ENCODE measurements at places on chromosomes 3 and 15.

DNA sequence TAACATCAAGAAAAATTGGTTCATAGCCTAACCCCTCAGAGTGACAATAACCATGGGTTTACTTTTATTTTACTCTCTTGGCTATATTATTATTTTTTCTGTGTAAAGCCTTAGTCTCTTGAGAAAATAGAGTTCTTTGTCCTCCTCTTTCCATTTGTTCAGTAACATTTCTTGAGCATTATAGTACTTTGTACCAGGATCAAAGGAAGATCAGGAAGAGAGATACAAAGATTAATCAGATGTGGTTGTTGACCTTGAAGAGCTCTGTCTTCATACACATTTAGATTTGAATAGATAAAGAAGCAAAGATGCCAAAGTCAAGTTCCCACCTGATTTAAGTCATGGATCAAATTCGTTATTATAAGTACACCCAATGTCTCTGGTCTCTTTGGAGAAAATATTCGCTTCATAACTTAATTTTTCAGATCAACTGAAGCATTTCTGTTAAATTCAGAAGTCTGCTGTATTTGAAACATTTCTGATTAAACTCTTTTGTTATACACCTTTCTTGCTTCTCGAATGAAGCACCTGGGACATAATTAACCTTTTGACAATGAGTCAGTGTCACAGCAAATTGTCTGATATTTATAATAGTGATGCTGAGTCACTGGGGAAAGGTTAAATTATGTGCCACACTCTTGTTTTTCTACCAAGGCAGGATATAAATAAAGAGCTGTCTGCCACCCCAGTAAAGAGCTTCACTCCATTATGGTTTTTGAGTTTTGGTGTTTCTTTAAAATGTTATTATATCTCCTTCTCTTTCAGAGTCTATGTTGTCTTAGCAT, 100.2 kb downstream of the GHSR start:
- no peak for DNase-seq

GRCh38 chr3:38805765-38806386, 10.1 kb downstream of the SCN10A start:
- DNase-seq, result no peak

- no peak for DNase-seq
Measured at GRCh38 chr3:123188058-123188457, 13.7 kb upstream of the SEC22A start.

- DNase-seq, result no peak
Measured at GRCh38 chr3:26029321-26029720, 239.4 kb downstream of the OXSM start.

DNA sequence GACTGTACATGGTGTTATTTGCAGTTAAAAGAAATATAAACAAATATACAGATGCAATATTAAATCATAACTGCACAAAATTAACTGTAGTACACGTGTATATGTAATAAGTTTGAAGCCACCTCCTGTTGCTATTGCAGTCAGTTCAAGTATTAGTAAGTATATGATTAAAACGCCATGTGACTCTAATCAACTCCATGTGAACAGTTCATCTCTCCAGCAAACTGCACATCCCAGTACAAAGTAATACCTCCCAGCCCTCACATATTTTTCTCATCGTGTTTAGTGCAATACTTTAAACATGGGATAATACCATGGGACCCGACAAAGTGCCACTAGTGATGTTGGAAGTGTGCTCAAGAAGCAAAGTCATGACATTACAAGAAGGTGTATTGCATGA, 34.6 kb downstream of the PDCD10 start:
- DNase-seq, result no peak

- DNase-seq, result no peak
Measured at GRCh38 chr3:52029053-52029452, 27.3 kb downstream of the DUSP7 start.

- DNase-seq, result no peak
Measured at GRCh38 chr15:31324186-31324585, 2.4 kb upstream of the KLF13 start.

DNA sequence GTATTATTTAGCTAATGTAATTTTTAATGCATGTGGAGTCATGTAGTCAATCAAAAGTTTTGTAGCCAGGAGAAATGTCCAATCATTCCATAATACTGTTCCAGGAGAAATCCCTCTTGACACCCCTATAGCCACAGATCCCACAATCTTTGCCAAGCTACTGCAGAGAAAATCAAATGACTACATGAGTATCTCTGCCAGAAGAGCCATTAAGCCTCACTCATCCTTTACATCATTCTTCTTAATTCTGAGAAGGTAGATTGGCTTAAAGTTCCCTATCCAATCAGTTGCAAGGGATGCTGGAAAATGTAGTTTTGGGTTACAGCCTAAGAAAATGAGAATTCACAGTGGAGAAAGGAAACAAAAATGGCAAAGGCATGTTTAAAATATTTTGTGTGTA, 502.1 kb downstream of the ZBBX start:
- DNase-seq, result no peak

GRCh38 chr15:25799906-25800700, 63.0 kb downstream of the ATP10A start:
- DNase-seq, result no peak

- no peak for DNase-seq
Measured at GRCh38 chr3:63900010-63900409, 12.2 kb downstream of the SCAANT1 start.

- no peak for DNase-seq
Measured at GRCh38 chr3:128012050-128012449, 40.2 kb upstream of the SEC61A1 start.

DNA sequence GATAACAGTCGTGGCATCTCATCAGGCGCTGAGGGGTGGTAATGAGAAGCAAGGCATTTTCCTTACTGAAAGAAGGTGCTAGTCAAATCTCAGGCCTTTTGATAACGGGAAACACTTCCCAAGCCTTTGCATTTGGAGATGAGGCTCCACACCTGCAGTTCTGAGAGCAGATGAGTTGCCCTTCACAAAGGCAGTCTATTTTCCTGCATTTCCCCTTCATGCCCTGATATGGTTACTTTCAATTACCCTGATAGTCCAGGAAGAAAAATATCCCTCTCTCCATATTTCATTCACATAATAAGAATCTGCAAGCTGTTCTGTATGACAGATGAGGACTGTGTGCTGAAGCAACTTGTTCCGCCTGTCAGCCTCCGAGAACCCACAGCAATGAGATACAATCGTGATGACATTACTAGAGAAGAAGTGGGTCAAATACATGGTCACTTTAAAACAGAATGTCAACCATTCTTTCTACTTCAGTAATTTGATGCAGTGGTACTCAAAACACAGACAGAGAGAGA, 25.0 kb downstream of the FHIT start:
- no peak for DNase-seq

- DNase-seq, result no peak
Measured at GRCh38 chr15:38843051-38843501, 278.5 kb upstream of the RASGRP1 start.

DNA sequence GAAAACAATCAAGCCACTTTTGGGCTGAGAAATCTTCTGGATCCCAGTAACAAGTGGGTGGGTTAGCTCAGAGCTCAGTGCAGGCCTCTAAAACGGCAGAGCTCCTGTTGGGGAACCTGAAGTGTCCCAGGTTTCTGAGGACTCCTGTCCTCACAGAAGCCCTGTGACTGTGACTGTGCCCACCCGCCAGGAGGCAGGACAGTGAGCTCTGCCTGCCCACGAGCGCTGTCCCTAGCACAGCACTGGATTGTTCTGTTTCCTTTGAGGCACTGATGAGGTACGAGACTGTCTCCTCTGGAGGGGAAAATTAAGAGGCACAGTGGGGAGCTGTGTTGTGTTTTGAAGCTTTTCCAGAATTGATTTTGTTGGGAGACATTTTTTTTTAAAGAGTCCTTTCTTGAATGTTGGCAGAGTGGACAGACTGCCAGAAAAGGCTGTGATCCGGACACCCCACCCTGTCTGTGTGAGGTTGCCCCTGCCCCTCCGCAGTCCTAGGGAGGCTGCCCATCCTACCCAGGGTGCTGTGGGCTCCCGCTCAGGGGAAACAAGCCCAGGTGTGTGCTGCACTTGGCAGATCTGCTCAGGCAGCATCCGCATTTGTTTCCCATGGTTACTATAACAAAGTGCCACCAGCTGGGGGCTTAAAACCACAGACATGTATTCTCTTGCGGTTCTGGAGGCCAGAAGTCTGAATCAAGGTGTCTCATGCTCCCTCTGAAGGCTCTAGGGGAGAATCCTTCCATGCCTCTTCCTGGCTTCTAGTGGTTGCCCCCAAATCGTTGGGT, 66.6 kb upstream of the LARS2 start:
- DNase-seq, result no peak

GRCh38 chr3:45055032-45055410, 28.9 kb downstream of the CLEC3B start:
- DNase-seq, result no peak

- no peak for DNase-seq
Measured at GRCh38 chr15:57165992-57166391, 210.3 kb upstream of the CGNL1 start.

DNA sequence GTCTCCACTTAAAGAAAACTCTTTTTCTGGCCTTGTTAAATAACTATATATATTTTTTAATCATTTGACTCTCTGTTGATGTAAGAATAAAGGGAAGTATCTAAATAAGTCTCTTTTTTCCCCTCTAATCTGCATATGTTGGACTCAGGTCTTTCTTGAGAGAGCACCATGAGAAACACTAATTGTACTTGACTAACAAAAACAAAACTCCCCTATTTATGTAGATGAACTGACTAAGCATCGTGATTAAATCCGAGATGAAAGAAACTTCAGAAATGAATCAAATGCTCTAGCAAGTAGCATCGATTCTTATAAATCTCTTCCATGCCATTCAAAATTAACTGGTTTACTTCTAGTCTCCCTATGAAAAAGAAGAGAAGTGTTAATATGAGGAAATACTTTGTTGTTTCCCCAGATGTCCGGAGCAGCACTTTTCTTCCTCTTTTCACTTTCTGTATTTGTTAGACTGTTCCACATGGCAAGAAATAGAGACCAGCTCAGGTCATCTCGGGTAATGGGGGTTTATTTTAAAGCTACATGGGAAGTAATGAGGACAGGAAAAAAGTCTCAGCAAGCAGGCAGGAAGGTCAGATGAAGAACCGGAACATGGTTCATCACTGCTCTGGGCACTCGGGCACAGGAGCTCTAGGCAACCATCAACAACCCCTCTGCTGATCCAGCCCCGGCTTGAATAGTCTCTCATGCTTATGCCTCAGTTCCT, 288.3 kb downstream of the CNTN6 start:
- no peak for DNase-seq

- DNase-seq, result no peak
Measured at GRCh38 chr3:171797265-171797679, 13.0 kb downstream of the PLD1 start.

- DNase-seq, result no peak
Measured at GRCh38 chr15:96470681-96471310, 140.3 kb downstream of the NR2F2 start.

GRCh38 chr3:26712211-26713026, 89.8 kb downstream of the LRRC3B start:
- no peak for DNase-seq

DNA sequence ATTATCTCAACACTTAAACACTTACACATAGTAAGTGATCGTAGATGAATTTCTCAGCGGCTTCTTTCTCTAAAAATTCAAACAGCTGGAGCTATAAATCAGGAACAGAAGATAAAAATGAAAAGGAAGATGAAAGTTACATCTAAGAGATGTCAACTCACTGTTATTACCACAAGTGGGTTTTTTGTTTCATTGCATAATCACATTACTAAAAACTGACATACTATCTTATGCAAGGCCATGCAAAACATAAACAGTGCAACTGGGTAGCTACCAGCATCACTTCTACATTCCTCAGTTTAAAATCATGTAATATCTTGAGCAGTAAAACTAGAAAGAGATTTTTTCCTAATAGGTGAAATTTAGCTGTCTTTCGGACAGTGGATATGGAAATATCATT, 14.9 kb downstream of the MINDY4B start:
- no peak for DNase-seq

- no peak for DNase-seq
Measured at GRCh38 chr3:8757551-8758518, 11.6 kb downstream of the OXTR start.

DNA sequence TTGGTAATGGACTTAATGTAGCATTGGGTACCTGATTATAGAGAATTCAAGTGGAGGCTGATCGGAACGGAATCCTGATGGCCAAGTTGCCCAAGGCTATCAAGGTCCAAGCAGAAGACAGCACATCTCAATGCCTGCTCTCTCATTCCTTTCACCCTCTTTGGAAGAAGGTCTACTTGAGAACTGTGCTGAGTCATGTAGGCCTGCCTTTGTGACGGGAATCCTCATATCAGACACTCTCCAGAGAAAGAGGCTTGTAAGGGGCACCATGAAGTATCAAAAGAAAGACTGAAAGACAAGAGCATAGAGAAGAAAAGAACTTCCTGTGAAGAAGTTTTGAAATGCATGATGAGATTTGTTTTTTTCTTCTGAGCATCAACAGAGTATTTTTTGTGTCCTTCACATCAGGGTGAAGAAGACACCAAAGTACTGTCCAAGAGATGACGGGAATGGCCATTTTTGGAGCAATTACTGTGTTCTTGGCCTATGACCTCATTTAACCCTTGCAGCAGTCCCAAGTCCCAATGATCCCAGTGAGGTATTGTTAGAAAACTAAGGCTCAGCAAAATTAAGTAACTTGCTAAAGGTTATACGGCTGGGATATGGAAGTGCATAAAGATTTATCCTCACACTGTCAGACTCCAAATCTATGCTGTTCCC, 13.2 kb upstream of the LARP6 start:
- no peak for DNase-seq

- no peak for DNase-seq
Measured at GRCh38 chr15:32866454-32867312, 148.9 kb downstream of the GREM1 start.

DNA sequence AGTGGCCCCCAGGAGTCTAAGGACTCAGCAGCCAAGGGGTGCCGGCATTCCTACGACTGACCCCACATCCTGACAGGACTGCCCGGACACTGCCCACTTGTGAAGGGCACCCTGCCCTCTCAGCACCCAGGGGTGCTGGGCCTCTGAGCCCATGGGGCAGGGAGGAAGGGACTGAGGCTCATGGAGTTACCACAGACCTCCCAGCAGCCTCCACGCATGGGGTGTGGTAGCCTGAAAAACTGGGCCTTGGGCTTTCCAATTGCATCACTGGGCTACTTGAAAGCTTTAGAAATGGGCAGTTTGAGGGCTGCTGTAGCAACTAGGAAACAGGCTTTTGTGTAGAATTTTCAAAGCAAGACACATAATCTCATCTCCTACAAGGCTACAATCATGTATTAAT, 13.2 kb downstream of the TKT start:
- DNase-seq, result no peak

GRCh38 chr3:102329066-102329465, 105.7 kb upstream of the ZPLD1 start:
- DNase-seq, result no peak

- no peak for DNase-seq
Measured at GRCh38 chr3:195853996-195854395, 42.3 kb upstream of the MUC4 start.

DNA sequence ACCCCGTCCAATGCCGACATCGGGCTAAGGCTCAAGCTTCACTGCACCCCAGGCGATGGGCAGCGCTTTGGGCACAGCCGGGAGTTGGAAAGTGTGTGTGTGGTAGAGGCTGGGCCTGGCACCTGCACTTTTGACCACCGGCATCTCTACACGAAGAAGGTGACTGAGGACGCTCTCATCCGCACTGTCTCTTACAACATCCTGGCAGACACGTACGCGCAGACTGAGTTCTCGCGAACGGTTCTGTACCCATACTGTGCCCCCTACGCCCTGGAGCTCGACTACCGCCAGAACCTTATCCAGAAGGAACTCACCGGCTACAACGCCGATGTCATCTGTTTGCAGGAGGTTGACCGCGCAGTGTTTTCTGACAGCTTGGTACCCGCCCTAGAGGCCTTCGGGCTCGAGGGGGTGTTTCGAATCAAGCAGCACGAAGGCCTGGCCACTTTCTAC, 1.0 kb downstream of the PDE12 start:
- no peak for DNase-seq

Data from sigmoid colon (tissue), 7 donors.